CD4-positive, alpha-beta T cell treated with Interleukin-1 beta for 1 hour (primary cell): ENCODE measurements at places on chromosomes 2 and 18.

- DNase-seq, result no peak
Observed at GRCh38 chr2:202299712-202300111, 34.1 kb downstream of the NOP58 start.

- no peak for DNase-seq
Observed at GRCh38 chr2:39362595-39362994, 74.5 kb downstream of the MAP4K3 start.

GRCh38 chr18:55509631-55510324 is 78.2 kb downstream of the TCF4 start:
- no peak for DNase-seq

DNA sequence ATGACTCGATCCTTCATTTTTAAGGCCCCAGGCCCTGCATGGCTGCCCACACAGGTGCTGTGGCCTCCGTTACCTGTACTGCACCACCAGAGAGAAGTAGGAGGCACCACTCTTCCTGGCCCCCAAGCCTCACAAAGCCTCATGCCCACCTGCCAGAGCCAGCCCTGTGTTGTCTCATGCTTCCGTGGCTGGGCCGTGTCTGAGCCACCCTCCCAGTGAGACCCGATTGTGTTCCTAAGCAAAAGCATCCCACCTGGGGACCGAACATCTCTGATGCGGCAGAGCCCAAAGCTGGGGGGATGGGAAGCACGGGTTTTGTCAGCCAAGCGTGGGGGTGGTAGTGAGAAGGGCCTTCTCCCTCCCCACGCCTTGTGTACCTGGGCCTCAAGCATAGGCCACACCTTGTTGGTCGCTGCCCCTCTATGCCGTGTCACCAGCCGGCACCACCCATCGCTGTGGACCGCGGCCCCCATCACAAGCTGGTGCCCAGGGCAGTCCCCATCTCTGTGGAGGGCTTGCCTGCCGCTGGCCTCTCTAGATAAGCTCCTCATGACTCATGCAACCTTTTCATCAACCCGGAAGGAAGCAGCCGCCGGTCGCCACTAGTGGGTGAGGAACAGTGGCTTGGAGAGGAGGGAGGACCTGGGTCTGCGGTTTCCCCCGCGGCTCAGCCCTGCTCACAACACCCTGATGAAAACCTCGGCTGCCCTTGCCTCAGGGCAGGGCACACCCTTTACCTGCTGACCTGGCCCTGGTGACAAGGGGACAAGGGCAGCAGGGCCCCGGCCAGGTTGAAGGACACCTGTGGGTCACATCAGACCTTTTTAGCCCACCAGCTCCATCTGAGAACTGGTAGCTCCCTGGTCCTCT is 2.7 kb upstream of the RNPEPL1 start:
- DNase-seq, result peak; percentile 96

DNA sequence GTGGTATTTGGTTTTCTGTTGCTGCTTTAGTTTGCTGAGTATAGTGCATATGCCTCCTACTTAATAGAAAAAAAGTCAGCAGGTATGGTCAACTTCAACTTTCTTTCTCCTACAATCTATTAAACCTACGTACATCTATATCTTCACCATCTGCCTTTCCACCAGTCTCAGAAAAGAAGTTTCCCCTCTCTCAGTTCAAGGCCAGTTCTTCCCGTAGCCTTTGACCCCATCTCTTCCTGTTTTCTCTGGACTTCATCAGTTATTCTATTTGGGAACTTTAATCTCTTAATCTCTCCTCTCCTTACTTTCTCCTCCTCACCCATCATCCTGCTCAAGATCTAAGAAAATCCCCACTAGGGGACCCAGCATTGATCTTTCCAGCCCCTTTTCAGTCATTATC is 5.7 kb downstream of the PTRHD1 start:
- DNase-seq, result no peak

DNA sequence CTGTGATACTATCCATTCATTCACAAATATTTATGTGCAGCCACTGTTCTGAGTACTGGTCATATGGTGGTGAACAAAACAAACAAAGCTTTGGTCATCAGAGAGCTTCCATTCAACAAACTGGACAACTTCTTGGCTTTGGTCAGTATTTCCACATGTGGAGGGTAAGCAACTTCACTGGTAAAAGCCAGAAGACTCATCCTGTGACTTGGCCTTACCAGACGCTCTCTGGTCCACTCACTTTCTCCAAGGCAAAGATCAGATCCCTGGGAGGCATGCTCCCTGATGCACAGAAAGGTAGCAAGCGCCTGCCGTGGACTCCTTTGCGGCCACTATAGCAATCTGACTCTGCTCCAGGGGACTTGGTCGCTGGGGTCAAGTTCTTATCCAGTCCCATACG is 179.5 kb downstream of the EN1 start:
- DNase-seq, result no peak

GRCh38 chr2:241183221-241183620 is 5.3 kb upstream of the ANO7 start:
- no peak for DNase-seq

GRCh38 chr2:179270689-179271088 is 6.1 kb upstream of the SESTD1 start:
- no peak for DNase-seq

DNA sequence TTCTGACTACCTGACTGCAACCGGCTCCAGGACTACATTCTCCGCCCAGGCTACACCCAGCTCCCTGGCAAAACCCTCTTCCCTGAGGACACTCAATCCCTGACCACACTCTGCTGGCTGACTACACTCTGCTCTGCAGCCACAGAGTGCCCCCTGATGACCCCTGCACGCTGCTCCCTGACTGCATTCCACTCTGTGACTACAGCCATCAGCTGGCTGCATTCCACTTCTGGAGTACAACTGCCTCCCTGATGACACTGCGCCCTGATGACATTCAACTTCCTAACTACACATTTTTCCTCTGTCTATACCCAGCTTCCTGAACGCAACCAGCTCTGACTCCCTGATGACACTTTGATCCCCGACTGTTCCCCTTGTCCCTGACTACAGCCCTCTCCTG is 71.3 kb upstream of the NRXN1 start:
- no peak for DNase-seq

GRCh38 chr2:227127201-227127600 is 36.8 kb downstream of the COL4A4 start:
- DNase-seq, result no peak

DNA sequence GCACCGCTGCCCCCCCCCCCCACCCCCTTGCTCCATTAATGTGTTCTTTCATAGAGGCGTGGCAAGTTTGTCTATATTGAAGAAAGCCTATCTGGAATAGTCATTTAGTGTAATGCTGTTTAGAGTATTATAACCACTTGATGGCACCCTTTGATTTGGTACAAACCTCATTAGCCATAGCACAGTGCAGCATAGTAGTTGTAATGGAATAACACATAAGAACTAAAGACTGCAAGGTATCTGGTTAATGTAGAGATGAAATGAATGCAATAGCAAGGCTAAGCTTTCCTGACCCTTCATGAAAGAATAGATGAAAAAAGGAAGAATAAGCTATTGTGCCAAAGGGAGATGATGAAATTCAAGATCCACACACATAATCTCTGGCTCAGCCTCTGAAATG is 81.9 kb downstream of the EHBP1 start:
- no peak for DNase-seq

- DNase-seq, result no peak
Observed at GRCh38 chr2:6812857-6813530, 52.7 kb downstream of the CMPK2 start.

- no peak for DNase-seq
Observed at GRCh38 chr18:72700961-72701710, 157.0 kb upstream of the CBLN2 start.

GRCh38 chr2:133265432-133265949 is 302.8 kb downstream of the NCKAP5 start:
- no peak for DNase-seq

GRCh38 chr2:9032121-9032520 is 28.6 kb upstream of the MBOAT2 start:
- no peak for DNase-seq

DNA sequence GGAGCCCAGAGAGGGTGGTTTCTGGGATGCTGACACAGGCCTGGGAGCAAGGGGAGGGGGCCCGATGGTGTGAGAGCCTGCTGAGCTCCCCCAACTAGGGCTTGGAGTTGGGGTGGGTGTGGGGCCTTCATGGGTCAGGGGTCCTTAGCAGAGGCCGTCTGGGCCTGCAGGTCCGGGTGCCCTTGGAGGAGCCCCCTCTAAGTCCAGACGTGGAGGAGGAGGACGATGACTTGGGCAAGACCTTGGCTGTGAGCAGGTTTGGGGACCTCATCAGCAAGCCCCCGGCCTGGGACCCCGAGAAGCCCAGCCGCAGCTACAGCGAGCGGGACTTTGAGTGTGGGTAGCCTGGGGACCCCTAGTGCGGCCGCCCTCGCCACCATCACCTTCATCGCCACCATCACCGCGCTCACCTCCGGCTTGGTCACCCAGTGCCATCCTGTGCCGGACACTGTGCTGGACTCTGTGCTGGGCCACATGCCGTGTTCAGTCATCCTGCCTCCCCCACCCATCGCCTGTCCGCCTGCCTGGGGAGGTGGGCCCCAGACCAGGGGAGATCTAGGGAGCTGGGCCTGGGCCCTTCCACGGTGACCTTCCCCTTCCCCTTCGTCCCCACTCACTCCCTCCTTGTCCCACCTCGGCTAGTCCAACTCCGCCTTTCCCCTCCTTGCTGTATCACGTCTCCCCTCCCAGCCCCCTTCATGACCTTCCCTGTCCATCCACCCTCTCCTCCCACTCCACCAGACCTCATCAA is 980 bp downstream of the SLC4A3 start:
- no peak for DNase-seq

GRCh38 chr2:227826563-227826962 is 12.9 kb downstream of the CCL20 start:
- no peak for DNase-seq

DNA sequence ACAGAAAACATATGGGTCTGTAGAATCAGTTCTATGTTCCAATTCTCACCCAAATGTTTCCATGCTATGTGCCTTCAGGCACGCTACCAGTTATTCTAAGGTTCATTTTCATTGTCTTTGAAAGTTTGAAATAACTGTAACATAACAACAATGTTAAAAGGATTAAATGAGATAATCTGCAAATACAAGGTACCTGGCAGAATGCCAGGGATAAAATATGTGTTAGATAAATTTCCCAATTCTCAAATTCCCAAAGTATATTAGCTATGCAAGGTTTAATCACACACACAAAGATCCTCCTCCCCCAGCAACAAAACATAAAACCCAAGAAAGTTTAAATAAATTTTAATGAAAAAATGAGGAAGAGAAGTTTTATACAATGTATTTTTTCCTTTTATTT is 261.2 kb downstream of the LRP1B start:
- no peak for DNase-seq

DNA sequence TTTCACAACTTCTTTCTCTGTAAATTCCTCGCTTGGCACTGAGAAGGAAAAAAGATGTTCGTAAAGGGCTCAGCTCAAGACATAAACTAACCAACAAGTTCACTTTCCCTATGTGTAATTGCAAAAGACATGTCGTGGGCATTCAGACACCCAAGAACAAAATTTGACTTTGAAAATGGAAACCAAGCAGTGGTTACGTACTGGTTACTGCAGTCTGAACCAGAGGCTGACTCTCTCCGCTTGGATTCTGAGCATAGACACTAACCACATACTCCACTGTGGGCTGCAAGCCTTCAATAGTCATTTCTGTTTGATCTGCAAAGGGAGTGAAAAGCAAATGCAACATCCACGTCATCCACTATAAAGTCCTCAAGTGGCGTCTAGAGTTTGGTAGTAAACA is 53.9 kb downstream of the FN1 start:
- DNase-seq, result no peak

- DNase-seq, result peak; percentile 64
Observed at GRCh38 chr2:43484323-43484930, 111.4 kb downstream of the THADA start.

GRCh38 chr2:196459539-196459938 is 180.0 kb upstream of the CCDC150 start:
- DNase-seq, result no peak

GRCh38 chr18:10153924-10154752 is 240.3 kb downstream of the VAPA start:
- no peak for DNase-seq

GRCh38 chr18:53800171-53800570 is 424.3 kb downstream of the MBD2 start:
- no peak for DNase-seq

DNA sequence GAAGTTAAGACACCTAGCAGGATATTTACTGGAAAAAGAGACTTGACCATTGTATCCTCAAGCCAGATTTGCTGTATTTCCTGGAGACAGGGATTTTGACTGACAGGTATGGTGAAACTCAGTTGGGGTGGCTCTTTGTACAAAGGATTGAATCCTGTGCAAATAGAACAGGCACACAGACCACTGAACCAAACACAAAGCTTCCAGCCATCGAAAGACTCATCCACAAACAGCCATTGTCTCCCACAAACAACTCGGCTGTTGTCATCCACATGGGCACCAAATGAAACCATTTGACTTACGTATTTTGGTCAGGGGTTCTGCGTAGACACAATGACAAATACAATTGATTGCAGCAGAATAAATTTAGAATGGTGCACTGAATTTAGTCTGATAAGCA is 15.9 kb downstream of the RNF152 start:
- DNase-seq, result no peak

DNA sequence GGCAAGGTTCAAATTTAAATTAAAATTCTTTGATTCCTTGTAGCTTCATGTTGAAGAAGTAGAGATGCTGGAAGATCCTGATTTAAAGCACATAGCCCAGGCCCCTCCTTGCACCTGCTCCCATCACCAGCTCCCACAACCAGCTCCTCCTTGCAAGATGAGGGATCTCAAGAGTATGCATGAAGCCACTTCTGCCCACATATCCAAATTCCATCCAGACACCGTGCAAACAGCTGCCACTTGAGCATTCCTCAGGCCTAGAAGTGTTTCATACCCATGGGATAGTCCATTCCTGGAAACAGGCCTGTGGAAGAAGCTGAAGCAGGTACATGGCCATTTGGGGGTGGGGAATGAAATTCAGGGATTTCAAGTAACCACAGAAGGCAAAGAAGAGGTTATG is 32.4 kb upstream of the ITPRID2 start:
- DNase-seq, result no peak

DNA sequence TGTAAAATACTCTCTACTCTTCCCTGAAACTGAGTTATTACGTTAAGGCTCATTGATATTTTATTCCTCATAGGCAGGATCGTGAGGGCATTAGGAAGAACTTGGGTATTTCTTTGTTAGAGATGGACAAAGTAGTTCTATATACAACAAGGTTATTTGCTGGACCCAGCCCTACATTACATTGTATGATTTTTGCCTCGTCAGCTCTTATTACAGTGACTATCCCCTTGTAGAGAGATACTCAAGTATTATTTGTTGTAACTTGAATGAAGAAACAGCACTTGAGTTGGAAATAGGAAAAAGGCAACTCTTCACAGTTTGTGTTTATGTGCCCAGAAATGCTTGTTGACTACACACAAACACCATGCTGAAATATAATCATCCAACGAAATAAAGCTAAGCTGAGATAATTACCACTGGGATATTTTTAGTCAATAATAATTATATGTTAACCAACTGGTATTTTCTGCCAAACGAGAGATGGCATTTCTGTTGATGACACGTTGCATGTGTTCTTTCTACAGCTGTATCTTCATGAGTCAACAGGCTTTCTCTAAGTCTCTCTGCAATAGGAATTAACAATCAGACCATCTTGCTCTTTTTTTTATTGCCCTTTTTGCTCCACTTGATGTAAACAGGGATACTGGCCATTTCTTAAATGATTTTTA is 947.6 kb downstream of the DPP10 start:
- no peak for DNase-seq
